Mesothelial cell of epicardium (in vitro differentiated cells): ENCODE measurements at places on chromosomes 7 and 10.

- no peak overlapping the region for H3K4me3 ChIP-seq
- H3K27ac ChIP-seq = no peak overlapping the region
- H3K36me3 ChIP-seq = peaks cover 4% of the 10 kb centered on the region
- H3K27me3 ChIP-seq = no peaks in the 10 kb centered on the region
- DNase-seq = no peak
Measured at GRCh38 chr7:121107923-121108498, 119.5 kb downstream of the CPED1 start.

GRCh38 chr7:118745927-118746326 is 521.4 kb downstream of the ANKRD7 start:
- no peak for DNase-seq
- H3K36me3 ChIP-seq = no peaks in the 10 kb centered on the region
- no peak overlapping the region for H3K4me3 ChIP-seq
- no peaks in the 10 kb centered on the region for H3K27me3 ChIP-seq
- peaks cover 1% of the 10 kb centered on the region for H3K4me1 ChIP-seq
- no peak overlapping the region for H3K27ac ChIP-seq

- no peak overlapping the region for H3K4me3 ChIP-seq
- H3K4me1 ChIP-seq = no peaks in the 10 kb centered on the region
- no peak overlapping the region for H3K27ac ChIP-seq
- H3K36me3 ChIP-seq = peaks cover 42% of the 10 kb centered on the region
- no peak for DNase-seq
Measured at GRCh38 chr10:14926722-14927416, 27.0 kb downstream of the DCLRE1C start.

DNA sequence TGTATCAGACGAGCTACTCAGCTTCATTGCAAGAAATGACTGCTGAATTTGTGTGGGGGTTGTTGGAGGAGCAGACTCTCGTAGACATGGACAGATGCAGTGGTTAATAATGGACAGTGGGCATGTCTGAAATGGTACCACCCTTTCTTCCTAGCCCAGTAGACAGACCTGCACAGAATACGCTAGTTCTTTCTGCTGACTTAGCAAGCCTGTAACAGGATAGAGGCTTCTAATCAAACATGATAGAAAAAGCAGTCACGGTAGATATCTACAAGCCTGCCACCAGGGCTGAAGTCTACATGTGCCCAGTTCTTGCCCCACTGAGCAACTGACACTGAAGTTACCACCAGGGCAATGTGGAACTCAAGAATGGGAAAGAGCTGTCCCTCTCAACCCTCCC is 188.0 kb downstream of the FANK1 start:
- no peak for DNase-seq
- H3K36me3 ChIP-seq = no peaks in the 10 kb centered on the region
- peaks cover 20% of the 10 kb centered on the region for H3K4me1 ChIP-seq
- H3K27ac ChIP-seq = no peak overlapping the region
- no peak overlapping the region for H3K4me3 ChIP-seq

- H3K4me1 ChIP-seq = peaks cover 50% of the 10 kb centered on the region
- peaks cover 6% of the 10 kb centered on the region for H3K27me3 ChIP-seq
- no peaks in the 10 kb centered on the region for H3K36me3 ChIP-seq
- no peak for DNase-seq
- no peak overlapping the region for H3K4me3 ChIP-seq
Measured at GRCh38 chr10:11682267-11682683, 59.9 kb upstream of the ECHDC3 start.

- peaks cover 36% of the 10 kb centered on the region for H3K4me1 ChIP-seq
- H3K27me3 ChIP-seq = no peaks in the 10 kb centered on the region
- no peak overlapping the region for H3K4me3 ChIP-seq
- DNase-seq = no peak
- H3K36me3 ChIP-seq = peaks cover 14% of the 10 kb centered on the region
- no peak overlapping the region for H3K27ac ChIP-seq
Measured at GRCh38 chr7:102856036-102856435, 56.8 kb upstream of the LRRC17 start.

DNA sequence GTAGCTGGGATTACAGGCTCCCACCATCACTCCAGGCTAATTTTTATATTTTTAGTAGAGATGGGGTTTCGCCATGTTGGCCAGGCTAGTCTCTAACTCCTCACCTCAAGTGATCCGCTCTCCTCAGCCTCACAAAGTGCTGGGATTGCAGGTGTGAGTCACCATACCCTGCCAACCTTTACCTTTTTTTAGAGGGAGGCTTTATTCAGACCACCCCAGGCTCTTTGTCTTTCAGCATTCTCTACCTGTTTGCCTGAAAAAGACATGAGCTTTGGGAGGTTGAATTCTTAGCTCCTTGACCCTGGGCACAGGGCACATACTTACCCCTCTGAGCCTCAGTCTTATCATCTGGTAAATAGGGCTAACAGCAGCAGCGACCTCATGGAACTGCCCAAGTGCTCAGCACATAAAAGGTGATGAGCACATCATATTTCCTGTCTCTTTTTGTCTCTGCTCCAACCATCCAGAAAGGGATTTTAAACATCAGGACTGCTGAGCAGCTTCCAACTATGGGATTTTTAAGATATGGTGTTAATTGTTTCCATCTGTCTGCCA is 17.0 kb downstream of the FRMPD2 start:
- no peak overlapping the region for H3K4me3 ChIP-seq
- H3K27ac ChIP-seq = no peak overlapping the region
- H3K36me3 ChIP-seq = no peaks in the 10 kb centered on the region
- DNase-seq = no peak
- H3K27me3 ChIP-seq = peaks cover 2% of the 10 kb centered on the region
- H3K4me1 ChIP-seq = peaks cover 11% of the 10 kb centered on the region

DNA sequence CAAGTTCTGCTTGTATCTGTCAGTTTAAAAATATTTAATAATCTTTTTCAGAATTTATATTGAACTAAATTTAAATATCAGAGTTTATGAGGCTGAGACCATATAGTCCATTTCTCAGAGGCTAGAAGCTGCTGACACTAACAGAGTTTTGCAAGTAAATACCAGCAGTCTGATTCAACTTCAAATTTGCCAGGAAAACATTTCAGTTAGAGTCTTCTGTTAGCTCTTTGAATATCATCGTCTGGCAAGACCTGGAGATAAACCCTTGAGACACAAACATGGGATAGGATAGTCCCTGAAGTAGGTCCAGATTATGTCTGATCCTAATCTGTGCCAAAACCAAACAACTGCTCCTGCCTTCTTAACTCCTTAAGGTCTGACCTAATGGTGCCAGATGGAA is 472.8 kb upstream of the STEAP1 start:
- no peak for DNase-seq
- H3K27ac ChIP-seq = no peak overlapping the region
- H3K36me3 ChIP-seq = no peaks in the 10 kb centered on the region

- H3K4me3 ChIP-seq = no peak overlapping the region
- no peak for DNase-seq
- peaks cover 45% of the 10 kb centered on the region for H3K36me3 ChIP-seq
Measured at GRCh38 chr7:158740013-158740656, 35.5 kb upstream of the NCAPG2 start.

DNA sequence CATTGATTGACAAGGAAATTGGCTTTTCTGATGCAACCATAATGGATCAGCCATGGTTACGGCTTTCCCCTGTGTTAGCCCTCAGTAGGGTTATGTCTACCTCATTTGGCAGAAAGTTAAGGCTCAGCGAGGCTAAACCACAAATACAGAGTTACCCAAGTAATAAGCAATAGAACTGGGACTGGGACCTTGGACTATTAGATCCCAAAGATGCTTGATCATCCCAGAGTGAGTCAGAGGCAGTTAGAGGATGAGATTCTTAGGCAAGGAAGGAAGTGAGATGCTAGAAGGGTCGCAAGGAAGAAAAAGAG is 401.4 kb downstream of the TNS3 start:
- DNase-seq = no peak
- H3K27me3 ChIP-seq = no peaks in the 10 kb centered on the region
- no peak overlapping the region for H3K4me3 ChIP-seq
- H3K27ac ChIP-seq = no peak overlapping the region
- peaks cover 11% of the 10 kb centered on the region for H3K36me3 ChIP-seq

- no peaks in the 10 kb centered on the region for H3K36me3 ChIP-seq
- no peak overlapping the region for H3K4me3 ChIP-seq
- peaks cover 42% of the 10 kb centered on the region for H3K27me3 ChIP-seq
- peak overlapping the region; percentile 85 for H3K27ac ChIP-seq
Measured at GRCh38 chr7:21317966-21318915, 109.6 kb upstream of the SP4 start.

- H3K4me1 ChIP-seq = peaks cover 6% of the 10 kb centered on the region
- H3K27me3 ChIP-seq = no peaks in the 10 kb centered on the region
- no peak for DNase-seq
- no peak overlapping the region for H3K4me3 ChIP-seq
- no peaks in the 10 kb centered on the region for H3K36me3 ChIP-seq
Measured at GRCh38 chr10:88417387-88418030, 165.6 kb downstream of the RNLS start.

GRCh38 chr10:132899751-132900065 is 42.7 kb downstream of the CFAP46 start:
- H3K4me1 ChIP-seq = no peaks in the 10 kb centered on the region
- no peak for DNase-seq
- H3K36me3 ChIP-seq = no peaks in the 10 kb centered on the region
- H3K4me3 ChIP-seq = no peak overlapping the region
- no peak overlapping the region for H3K27ac ChIP-seq

DNA sequence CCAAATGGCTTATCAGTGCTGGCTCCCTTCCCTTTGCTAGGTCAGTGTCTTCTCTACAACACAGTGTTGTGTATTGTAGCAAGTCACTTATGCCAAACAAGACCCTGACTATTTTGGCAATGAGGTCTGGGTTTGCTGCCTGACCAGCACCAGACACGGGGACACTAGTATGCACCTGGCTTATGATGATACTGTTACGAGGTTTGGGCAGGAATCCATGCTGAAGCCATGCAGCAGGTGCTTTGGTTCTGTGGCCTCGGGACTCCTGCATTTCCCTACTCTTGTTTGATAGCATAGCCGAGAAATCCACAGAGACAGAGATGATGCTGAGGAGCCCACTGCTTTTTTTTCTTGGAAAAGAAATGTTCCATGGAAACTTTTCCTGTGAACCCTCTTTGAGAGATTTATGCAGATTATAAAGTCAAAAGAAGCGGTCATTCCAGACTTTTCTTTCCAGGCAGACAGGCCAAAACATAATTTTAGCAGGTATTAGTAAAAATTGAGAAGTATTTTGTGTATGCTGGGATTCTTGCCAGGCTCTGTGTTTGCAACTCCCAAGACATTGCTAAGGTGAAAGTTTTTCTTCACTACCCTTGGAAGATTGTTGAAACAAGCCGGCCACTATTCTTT is 291.1 kb downstream of the BBS9 start:
- peaks cover 9% of the 10 kb centered on the region for H3K4me1 ChIP-seq
- H3K27me3 ChIP-seq = no peaks in the 10 kb centered on the region
- no peak overlapping the region for H3K27ac ChIP-seq
- DNase-seq = no peak
- no peaks in the 10 kb centered on the region for H3K36me3 ChIP-seq

DNA sequence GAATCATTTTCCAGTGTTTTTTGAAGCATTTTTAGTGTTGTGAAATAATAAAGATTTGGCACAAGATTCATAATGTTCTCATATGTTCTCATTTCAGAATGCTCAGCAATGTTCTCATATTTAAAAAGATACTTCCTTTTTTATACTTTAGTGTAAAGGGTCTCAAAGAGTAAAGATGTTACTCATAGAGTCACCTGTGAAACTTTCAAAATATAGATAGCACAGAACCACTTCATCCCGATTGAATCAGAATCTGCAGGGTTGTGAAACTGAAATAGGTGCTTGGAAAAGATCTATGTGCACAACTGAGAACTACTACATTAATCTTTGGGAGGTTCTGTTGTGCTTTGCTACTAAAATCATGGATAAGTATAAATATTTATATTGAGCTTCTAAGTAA is 144.7 kb downstream of the MDFIC start:
- no peaks in the 10 kb centered on the region for H3K27me3 ChIP-seq
- no peak overlapping the region for H3K27ac ChIP-seq
- no peaks in the 10 kb centered on the region for H3K36me3 ChIP-seq

GRCh38 chr10:3740157-3740871 is 44.7 kb downstream of the KLF6 start:
- no peaks in the 10 kb centered on the region for H3K36me3 ChIP-seq
- no peak for DNase-seq
- no peaks in the 10 kb centered on the region for H3K27me3 ChIP-seq

DNA sequence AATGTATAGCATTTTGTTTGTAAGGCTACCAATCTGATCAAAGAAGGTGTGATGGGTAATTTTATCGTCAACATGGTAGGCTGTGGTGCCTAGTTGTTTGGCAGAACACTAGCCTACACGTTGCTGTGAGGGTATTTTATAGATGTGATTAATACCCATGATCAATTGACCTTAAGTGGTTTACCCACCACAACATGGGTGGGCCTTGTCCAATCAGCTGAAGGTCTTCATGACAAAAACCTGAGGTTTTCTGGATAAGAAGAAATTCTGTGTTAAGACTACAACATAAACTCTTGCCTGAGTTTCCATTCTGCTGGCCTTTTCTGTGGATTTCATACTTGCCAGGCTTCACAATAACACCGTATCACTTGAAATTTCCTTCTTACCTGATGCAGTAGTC is 131.8 kb upstream of the PPP1R3A start:
- no peak overlapping the region for H3K27ac ChIP-seq
- H3K27me3 ChIP-seq = peaks cover 4% of the 10 kb centered on the region
- no peak overlapping the region for H3K4me3 ChIP-seq

- no peak overlapping the region for H3K4me3 ChIP-seq
- H3K27ac ChIP-seq = no peak overlapping the region
- peaks cover 10% of the 10 kb centered on the region for H3K27me3 ChIP-seq
- H3K36me3 ChIP-seq = no peaks in the 10 kb centered on the region
- no peak for DNase-seq
Measured at GRCh38 chr10:130026670-130027456, 62.8 kb upstream of the EBF3 start.

DNA sequence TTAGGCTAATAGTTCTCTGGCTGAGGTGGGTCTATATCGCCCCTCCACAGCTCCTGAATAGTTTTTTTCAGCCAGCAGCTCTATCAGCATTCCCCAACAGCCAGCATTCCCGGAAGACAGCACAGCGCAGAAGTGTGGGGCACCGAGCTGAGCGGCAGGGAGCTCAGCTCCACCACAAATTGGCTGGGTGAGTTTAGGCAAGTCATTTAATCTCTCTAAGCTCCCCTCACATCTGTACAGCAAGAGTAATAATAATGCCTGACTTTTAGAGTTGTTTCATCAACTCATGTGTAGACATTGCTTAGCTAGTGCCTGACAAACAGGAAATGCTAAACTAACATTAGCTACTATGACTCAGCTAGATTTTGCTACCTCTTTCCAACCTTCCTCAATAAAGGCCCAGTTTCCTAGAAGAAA is 247.9 kb upstream of the PTN start:
- DNase-seq = no peak
- H3K27ac ChIP-seq = no peak overlapping the region
- H3K36me3 ChIP-seq = no peaks in the 10 kb centered on the region
- peaks cover 19% of the 10 kb centered on the region for H3K4me1 ChIP-seq
- no peak overlapping the region for H3K4me3 ChIP-seq
